HuH-7 (cell line): ENCODE measurements at places on chromosomes 1 and 21.

- DNase-seq = no peak
These were observed 29.6 kb downstream of the VANGL1 start for GRCh38 chr1:115671176-115671934.

- no peak for DNase-seq
These were observed 74.2 kb downstream of the SIM2 start for GRCh38 chr21:36773117-36773516.

DNA sequence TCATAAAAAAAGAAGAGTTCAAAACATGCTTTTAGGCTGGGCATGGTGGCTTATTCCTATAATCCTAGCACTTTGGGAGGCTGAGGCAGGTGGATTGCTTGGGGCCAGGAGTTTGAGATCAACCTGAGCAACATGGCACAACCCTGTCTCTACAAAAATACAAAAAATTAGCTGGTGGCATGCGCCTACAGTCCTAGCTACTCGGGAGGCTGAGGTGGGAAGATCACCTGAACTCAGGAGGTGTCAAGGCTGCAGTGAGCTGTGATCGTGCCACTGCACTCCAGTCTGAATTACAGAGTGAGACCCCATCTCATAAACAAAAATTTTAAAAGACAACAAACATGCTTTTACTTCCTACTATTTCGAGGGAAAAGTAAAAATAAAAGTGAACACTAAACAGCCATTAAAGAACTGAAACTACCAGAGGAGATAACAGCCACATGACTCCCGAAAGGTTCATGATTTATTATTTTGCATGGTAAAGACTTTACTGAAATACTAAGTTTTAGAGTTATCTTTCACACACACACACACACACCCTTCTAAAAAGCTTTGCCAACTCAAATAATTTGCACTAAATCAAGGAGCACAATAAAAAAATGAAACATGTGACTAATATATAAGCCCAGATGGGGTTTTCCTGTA, 48.1 kb downstream of the USP1 start:
- no peak for DNase-seq

DNA sequence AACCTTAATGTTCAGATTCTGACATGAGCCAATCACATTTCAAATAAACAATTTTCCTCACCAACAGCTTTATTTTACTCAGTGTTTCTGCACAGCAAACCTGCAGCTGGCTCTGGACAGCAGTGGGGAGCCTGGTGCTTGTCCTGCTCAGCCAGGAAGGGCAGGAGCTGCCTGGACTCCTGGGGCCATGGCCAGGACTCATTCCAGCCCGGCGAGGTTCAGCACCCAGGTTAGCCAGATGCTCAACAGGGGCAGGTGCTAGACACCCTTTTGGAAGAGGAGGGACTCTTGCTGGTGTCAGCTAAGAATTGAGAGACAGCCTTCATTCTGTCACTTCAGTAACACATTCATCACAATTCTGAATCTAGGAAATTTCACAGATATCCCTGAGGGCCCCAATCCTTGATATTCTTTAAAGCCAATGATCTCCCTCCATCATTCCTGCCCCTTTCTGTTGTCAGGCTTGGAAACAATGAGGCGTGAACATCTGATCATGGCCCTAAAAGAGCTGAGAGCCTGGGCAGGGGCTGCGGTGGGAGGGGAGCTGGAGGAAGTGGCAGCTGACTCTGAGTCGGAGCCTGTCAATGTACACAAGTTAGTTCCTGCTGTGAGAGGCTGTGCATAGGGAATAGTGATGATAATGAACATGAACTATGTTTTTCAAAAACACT, 251.3 kb downstream of the SDCCAG8 start:
- no peak for DNase-seq

- peak; percentile 61 for DNase-seq
These were observed 4.6 kb downstream of the PRUNE1 start for GRCh38 chr1:151012684-151013471.

- DNase-seq = no peak
These were observed 1.2 kb upstream of the TSPAN2 start for GRCh38 chr1:115090540-115090939.

- no peak for DNase-seq
These were observed 23.9 kb upstream of the KNCN start for GRCh38 chr1:46575300-46575699.

- DNase-seq = no peak
These were observed 86.1 kb upstream of the KCNK1 start for GRCh38 chr1:233527818-233528217.

- DNase-seq = peak; percentile 17
These were observed 1.4 kb downstream of the GUK1 start for GRCh38 chr1:228141226-228142044.

DNA sequence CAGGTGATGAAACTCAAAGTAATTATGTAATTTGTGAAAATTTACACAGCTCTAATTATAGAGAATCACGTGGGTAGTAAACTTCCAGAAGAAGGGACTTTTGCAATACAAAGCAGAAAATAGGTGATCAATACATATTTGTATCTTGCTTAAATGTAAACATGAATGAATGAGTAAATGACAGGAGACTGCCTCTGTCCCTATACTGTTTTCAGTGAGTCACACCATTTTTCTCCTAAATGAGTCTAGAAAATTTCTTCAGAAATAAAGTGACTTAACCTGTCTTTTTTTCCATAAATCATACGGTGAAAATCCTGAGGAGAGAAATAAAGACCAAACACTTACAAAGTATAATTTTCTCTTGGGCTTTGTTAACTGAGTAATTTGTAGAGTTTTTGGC, 11.9 kb downstream of the RAP1A start:
- DNase-seq = no peak

DNA sequence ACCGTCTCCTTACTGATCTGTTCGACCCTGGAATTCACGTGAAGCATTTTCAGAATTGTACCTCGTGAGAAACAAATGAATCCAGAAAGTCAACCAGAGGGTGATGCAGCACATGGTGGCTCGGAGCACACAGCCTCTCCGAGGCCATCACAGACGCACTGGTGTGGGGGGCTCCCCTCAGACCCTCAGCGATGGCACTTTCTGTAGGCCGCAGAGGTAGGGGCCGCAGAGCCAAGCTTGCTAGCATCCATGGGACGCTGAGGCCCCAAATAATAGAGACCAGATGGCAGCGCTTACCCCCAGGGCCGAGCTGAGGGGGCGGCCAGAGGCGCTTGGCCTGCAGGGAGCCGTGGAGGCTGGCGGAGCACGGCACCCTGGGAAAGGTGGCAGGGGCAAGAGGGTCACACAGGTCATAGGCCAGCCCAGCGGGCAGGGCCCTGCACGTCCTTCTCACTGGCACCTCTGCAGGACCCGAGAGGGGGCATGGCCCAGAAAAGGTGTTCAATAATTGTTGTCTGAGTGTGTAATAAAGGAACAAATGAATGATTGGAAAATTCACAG, 28.1 kb upstream of the COL6A2 start:
- no peak for DNase-seq

- no peak for DNase-seq
These were observed 8.7 kb downstream of the TMPRSS3 start for GRCh38 chr21:42387164-42387563.

- DNase-seq = peak; percentile 8
These were observed 43.1 kb downstream of the SCP2 start for GRCh38 chr1:52970149-52970548.

DNA sequence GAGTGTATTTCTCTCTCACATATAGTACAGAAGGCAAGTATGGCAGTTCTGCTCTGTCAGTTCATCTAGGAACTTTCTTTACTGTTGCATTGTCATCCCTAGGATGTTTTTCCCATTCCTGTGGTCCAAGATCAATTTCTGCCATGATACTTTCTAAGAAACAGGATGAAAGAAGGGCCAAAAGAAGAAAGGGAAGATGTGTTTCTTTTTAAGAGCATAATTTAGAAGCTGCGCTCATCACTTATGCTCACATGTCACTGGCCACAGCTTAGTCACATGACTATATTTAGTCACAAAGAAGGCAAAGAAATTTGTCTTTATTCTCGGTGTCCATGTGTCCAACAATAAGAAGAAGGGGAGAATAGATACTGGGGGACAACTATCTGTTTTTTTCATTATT, 7.0 kb upstream of the MAST2 start:
- DNase-seq = no peak

GRCh38 chr1:84353695-84354094, 44.6 kb upstream of the DNASE2B start:
- DNase-seq = no peak

GRCh38 chr21:35399002-35399530, 350.0 kb upstream of the RUNX1 start:
- no peak for DNase-seq

- DNase-seq = no peak
These were observed 12.7 kb downstream of the FAM89A start for GRCh38 chr1:231027136-231027925.

DNA sequence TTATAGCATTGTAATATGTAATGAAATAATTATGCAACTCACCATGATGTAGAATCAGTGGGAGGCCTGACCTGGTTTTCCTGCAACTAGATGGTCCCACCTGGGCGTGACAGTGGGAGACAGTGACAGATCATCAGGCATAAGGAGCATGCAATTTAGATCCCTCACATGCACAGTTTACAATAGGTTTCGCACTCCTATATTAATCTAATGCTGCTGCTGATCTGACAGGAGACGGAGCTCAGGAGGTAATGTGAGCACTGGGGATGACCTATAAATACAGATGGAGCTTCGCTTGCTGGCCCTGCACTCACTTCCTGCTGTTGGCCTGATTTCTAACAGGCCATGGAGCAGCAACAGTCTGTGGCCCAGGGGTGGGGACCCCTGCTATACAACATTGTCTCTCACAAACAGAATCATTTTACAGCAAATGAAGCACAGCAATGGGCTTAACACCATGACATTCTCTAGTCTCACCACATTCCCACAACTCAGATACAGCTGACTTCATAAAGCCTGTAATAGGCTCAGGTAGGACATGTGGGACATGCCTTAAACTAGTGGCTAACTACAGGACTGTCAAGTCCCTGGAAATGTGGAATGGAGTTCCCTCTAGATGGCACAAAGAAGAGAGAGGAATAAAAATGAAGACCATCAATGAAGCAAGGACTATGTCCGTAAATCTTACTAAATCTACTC, 40.7 kb upstream of the SLC5A9 start:
- DNase-seq = no peak

GRCh38 chr1:46083579-46083978, 48.9 kb downstream of the PIK3R3 start:
- no peak for DNase-seq

GRCh38 chr1:212964102-212964501, 13.8 kb downstream of the VASH2 start:
- DNase-seq = no peak

GRCh38 chr21:42120101-42120902, 49.2 kb downstream of the UMODL1 start:
- peak; percentile 53 for DNase-seq

DNA sequence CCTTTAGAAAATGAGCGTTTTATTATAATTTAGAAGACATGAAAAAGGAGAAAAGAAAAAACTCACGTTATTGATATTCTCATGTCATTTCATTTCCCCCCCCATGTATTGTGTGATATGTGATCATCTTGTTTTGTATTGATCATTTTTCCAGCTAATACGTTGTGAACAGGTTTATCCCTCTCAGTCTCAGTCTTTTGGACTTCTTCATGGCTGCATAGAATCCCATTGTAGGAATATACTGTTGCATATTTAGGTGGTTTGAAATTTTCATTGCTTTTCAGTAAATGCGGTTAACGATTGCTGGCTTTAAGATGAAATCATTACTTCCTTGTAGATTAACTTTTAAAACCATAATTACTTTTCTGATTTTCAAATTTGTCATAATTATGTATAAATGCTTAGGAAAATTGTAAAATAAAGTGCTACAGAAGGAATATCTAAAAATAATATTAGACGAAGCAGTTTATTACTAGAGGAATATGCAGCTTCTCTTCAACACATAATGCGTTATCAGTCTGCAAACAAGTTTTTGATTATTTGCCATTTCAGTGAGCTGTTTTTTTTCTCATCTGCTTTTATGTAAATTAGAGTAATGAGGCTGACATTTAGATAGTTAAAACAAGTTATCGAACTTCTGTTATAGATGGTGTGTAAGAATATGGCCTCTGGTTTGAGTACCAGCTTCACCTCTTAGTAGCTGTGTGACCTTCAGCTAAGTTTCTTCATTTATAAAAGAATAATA, 1.8 kb downstream of the SON start:
- DNase-seq = no peak

- no peak for DNase-seq
These were observed 9.8 kb upstream of the IPO9 start for GRCh38 chr1:201818971-201819750.

DNA sequence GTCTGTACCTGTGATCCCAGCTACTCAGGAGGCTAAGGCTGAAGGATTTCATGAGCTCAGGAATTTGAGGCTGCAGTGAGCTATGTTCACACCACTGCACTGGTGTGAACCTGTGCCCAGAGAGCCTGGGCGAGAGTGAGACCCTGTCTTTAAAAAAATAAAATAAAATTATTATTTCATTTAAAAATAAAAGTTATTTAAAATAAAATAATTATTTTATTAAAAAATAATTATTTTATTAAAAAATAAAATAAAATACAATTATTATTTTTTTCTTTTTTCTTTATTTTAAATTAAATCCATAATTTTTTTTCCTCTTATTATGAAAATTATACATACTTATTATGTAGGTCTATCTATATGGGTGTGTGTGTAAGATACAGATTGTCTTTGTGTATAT, 53.6 kb downstream of the LHX9 start:
- no peak for DNase-seq

- no peak for DNase-seq
These were observed 339.8 kb downstream of the OMA1 start for GRCh38 chr1:58206749-58207148.

- DNase-seq = peak; percentile 39
These were observed 26.8 kb upstream of the BACH1 start for GRCh38 chr21:29271927-29272333.

DNA sequence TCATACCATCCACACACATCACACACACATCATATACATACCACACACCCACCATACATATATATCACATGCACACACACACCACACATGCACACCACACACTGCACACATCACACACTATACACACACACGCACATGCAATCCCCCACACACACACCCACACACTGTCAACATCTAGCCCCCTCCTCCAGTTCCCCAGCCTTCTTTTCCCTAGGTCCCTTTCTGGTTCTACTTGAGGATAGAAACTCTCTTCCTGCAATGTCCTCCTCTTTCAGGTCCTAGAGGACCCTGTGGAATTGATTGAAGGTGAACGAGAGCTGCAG, 4.3 kb downstream of the CASQ1 start:
- no peak for DNase-seq

- peak; percentile 25 for DNase-seq
These were observed 29.9 kb upstream of the RPTN start for GRCh38 chr1:152188673-152189591.

GRCh38 chr1:51693419-51694155, 76.7 kb downstream of the OSBPL9 start:
- no peak for DNase-seq

DNA sequence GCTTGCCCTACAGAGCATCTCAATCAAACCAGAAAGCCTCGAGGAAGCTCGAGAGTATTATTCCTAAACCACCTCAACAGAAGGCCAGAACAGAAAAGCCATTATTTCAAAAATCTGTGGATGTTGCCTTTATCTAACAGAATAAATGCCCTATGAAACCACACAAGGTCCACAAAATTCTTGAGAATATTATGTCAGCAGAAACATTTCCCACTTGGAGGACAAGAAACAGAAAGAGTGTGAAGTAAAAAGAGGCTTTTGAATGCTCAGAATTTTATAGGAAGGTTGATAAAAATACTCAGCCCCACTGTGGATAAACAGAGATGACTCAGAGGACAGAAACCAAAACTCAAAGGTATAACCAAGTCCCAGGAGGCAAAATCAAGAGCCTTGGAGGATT, 146.4 kb upstream of the LRRC7 start:
- DNase-seq = no peak

GRCh38 chr1:56302878-56303277, 276.5 kb downstream of the PLPP3 start:
- no peak for DNase-seq
